NCI-H2171 (cell line): ENCODE measurements at places on chromosomes 7 and 10.

DNA sequence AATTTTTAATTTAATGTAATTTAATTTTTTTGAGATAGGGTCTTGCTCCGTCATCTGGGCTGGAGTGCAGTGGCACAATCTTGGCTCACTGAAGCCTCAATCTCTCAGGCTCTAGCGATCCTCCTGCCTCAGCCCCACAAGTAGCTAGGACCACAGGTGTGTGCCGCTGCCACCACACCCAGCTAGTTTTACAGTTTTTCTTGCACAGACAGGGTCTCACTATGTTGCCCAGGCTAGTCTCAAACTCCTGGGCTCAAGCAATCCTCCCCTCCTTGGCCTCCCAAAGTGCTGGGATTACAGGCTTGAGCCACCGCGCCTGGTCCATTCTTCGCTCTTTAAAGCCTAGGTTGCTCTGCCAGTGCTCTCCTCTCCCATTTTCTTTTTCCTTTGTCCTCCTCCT is 12.9 kb downstream of the CALML3 start:
- DNase-seq = no peak

DNA sequence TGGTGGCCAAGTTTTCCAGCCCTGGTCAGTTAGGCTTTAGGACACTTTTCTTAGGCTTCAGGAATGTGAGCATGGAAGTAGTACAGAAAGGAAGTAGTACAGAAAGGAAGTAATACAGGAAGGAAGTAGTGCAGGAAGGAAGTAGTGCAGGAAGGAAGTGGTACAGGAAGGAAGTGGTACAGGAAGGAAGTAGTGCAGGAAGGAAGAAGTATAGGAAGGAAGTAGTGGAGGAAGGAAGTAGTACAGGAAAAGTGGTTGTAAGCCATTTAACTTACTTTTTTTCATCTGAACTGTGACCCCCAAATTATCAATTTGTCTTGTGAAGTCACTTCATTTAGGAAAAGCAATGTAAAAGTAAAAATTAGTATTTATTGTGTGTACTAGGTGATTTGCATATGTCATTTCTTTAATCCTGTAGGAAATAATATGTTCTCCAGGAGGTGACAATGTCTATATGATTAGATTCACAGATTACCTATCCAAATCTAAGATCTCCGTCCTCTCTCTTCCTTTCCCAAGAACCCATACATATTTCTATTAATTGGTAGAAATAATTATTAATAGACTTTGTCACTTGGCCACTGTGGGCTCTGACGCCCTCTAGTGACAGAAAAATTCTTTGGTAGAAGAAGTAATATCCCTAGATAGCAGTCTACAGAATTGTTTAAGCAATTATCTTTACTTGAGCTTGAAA is 3.9 kb upstream of the FAS start:
- no peak for DNase-seq

DNA sequence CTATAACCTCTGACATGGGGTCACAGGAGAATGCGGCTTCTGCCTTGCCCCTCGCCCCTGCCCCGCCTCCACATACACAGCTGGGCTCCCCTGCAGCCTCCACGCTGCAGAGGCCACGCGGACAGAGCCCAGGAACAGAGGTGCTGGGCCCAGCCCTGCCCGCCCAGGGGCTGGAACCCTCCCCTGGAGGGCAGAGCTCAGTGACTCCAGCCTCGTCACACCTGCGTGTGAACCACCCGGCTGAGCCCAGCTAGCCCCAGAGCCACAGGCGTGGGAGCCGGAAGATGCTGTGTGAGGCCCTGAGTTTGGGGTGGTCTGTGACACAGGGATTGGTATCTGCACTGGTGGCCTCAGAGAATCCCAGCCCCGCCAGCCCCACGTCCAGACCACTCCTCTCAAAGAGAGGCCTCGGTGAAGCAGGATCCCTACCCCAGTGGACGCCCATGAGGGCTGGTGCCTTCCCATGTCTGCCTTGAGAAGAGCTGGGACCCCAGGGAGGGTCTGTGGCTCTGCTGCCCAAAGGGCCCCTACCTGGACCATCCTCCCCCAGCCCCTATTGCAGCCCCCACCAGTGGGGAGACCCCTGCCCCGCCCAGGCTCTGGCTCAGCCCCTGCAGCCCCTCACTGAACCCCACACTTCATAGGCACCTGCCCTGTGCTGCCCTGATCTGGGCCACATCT is 8.1 kb upstream of the ADAP1 start:
- no peak for DNase-seq

- DNase-seq = no peak
Observed at GRCh38 chr10:126972635-126973414, 67.6 kb downstream of the DOCK1 start.

DNA sequence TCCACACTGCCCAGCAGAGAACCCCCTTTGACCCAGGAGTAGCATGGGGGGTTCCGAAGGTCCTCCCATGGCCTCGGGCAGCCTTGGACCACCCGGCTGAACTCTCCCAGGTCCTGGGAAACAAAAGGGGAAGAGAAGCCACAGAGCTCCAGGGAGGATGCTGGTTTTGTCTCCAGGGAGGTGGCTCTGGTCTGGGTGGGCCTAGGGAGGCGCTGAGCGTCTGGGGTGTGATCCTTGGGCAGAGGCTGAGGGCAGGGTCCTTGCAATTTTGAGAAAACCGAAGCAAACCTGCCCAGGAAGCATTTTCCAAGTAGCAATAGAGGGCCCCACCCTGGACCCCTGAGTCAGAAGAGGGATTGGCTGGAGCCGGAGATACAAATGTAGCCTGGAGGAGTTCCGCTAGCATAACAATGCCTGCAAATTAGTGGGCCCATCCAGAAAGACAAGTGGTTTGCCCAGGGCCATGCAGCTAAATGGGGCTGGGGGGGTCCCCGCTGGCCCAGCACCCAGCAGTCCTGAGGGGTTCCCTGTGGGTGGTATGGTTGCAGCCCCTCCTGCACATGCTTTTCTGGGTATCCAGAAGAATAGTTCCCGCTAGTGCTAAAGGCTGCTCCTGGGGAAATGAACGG is 2.0 kb downstream of the UTF1 start:
- DNase-seq = no peak

- no peak for DNase-seq
Observed at GRCh38 chr10:18209241-18209640, 69.0 kb downstream of the CACNB2 start.

DNA sequence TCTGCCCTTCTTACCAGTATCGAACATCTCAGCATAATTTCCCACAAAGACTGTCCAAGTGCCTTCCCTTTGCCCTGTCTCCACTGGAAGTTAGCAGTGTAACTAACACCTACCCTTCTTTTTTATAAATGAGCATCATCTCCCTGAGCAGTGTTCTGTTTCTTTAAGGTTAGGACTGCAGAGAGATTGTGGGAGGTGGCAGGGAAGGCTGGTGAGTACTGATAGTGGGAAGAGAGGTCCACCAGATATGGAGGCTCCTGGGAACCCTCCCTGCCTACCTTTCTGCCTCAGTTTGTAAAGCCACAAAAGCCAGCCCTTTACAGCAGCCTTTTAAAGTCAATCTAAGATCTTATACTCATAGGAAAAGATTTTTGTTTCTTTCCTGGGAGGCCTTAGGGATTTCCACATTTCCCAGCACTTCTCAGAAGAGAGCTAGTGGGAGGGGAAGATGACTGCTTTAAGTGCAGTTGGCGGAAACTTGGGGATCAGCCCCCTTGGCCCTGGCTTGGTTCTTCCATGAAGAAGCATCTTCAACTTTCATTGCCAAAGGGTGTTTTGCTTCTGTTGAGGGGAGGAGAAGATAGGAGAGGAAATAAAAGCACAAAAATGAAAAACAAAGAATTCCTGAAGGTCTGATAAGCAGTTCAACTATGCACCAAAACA is 36.6 kb upstream of the CALD1 start:
- no peak for DNase-seq

GRCh38 chr7:137943132-137943551 is 58.7 kb downstream of the CREB3L2 start:
- no peak for DNase-seq

- no peak for DNase-seq
Observed at GRCh38 chr7:157056246-157056645, 45.8 kb upstream of the MNX1 start.

GRCh38 chr7:81036057-81036456 is 117.2 kb upstream of the SEMA3C start:
- DNase-seq = no peak

GRCh38 chr10:129660569-129660968 is 193.5 kb downstream of the MGMT start:
- DNase-seq = no peak

DNA sequence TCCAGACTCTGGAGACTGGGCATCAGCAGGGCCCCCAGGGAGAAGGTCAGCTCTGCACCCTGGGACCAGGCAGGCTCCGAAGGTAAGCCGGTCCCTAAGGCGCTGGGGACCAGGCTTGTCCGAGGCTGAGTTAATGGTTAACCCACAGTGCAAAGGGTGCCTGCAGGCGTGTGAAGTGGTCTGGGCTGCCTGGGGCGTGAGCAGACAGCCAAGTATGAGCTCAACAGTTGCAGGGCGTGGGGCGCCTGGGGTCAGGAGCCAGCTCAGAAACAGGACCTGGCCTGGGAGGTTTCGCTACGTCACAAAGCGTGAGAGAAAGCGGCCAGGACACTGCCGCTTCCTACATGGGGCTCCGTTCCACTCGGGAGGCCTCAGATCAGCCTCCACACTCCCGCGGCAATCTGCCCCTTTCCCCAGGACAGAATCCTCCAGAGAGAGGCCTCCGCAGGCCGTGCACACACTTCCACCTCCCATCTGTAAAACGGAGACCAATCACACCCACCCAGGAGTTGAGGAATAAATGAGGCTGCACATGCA is 16.0 kb downstream of the PDGFA start:
- no peak for DNase-seq

DNA sequence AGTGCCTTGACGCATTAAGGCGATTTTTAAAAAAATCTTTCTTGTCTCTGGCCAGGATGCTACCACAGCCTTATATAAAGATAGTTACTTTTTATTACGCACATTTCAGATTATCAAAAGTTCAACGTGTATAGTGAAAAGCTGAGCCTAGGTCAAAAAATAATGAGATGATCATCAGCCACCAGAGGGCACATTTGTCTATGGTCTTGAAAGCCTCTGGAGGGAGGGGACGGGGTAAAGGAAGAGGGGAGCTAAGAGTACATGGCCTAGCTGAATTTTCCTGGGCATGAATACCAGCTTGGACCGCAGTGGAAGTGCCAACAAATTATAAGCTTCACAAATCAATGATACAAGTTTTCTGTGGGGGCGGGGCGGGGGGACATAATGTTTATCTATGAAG is 285.9 kb upstream of the SMIM30 start:
- no peak for DNase-seq

- DNase-seq = no peak
Observed at GRCh38 chr7:40221836-40222235, 87.0 kb downstream of the SUGCT start.

DNA sequence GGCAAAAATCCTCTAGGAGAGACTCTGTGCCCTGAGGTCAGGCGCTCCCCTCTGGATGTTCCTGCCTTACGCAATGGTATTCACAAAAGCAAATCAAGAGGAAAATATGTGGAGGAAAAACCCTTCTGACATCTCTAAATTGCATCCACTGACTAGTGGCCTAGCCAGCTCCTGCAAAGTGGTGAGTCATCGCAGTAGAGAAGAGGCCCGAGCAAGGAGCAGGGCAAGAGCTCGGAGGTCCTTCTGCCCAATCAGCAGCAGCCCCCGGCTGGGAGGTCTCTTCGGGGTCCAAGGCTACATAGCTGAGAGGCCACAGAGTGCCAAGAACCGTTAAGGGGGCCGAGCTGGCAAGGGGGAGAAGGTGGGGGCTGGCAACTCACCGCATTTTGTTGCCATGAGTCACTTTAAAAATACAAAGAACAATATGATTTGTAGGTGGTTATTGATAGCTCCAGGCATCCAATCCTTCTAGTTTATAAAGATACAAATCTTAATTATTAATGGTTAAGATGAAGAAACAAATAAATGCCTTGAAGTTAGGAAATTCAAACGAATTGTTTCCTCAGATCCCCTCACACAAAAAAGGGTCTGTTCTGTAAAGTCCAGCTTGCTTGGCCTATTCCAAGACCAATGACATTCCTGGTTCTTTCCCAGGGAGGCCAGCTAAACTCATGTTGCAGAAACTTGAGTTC is 161.6 kb downstream of the PKD1L1 start:
- DNase-seq = no peak

- peak; percentile 39 for DNase-seq
Observed at GRCh38 chr10:70815504-70816219, at the start of gene SGPL1. Gene SGPL1 (plus strand): TSS chr10:70815948. CDS start chr10:70816854, 906 bp downstream.

- no peak for DNase-seq
Observed at GRCh38 chr7:31327071-31327470, 13.5 kb downstream of the NEUROD6 start.

- DNase-seq = no peak
Observed at GRCh38 chr10:51367127-51367526, 292.8 kb downstream of the PRKG1 start.

GRCh38 chr7:158453663-158454062 is 134.0 kb downstream of the PTPRN2 start:
- no peak for DNase-seq

GRCh38 chr10:35885076-35885475 is 243.0 kb upstream of the FZD8 start:
- DNase-seq = no peak

GRCh38 chr10:97059006-97059871 is 126.5 kb downstream of the SLIT1 start:
- DNase-seq = no peak

GRCh38 chr7:1385809-1386622 is 73.3 kb downstream of the MICALL2 start:
- DNase-seq = no peak

GRCh38 chr10:14547816-14548215 is 217.1 kb upstream of the FRMD4A start:
- DNase-seq = peak; percentile 46

GRCh38 chr7:151838072-151838471 is 38.8 kb downstream of the PRKAG2 start:
- DNase-seq = no peak

GRCh38 chr7:34453150-34453549 is 204.9 kb upstream of the NPSR1 start:
- DNase-seq = no peak

GRCh38 chr7:83347945-83348444 is 185.3 kb upstream of the PCLO start:
- no peak for DNase-seq

DNA sequence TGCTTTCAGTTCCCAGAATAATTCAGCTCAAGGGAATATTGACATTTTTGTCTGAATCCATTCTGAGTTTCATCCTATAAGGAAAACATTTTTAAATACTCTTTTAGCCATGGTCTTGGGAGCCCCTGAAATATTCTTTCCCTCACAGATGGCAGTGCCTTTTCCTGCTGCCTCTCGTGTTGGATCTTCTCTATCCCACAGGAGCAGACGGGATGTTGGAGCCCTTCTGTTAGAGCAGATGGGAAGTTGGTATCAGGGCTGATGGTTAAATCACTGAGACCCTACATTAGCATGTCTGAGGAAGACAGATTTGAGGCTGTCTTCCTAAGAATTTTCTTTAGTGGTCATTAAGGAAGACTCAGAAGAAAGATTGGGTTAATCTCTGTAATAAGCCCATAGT is 737.8 kb downstream of the LRMDA start:
- no peak for DNase-seq

- DNase-seq = no peak
Observed at GRCh38 chr7:140655511-140656408, 15.1 kb upstream of the DENND2A start.
